ENCODE measurements at places on chromosomes 5 and 9.

DNA sequence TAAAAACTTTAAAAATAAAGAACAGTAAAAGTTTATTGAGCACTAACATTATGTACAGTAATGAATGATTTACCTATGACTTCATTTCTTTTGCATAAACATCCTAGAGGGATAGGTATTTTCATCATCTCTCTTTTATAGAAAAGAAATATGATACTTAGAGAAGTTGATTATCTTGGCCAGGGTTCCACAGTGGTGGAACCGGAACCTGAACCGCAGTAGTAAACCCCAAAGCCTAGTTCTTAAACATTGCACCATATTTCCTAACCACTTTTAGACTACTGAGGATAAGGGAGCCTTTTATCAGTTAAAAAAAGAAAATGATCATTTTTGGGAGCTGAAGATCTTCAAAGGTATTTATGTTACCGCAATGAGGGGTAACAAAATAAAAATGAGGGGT lies 205.7 kb upstream of the SGCD start:
- DNase-seq, result no peak

DNA sequence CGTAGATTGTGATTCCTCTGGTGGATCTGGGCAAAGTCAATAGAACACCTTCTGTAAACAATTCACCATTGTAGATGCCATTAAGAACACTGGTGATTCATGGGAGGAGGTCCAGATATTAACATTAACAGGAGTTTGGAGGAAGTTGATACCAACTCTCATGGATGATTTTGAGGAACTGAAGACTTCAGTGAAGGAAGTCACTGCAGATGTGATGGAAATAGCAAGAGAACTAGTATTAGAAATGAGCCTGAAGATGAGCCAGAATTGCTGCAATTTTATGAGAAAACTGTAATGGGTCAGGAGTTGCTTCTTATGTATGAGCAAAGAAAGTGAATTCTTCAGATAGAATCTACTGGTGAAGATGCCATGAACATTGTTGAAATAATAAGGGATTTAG lies 26.9 kb downstream of the TCERG1 start:
- no peak for DNase-seq

DNA sequence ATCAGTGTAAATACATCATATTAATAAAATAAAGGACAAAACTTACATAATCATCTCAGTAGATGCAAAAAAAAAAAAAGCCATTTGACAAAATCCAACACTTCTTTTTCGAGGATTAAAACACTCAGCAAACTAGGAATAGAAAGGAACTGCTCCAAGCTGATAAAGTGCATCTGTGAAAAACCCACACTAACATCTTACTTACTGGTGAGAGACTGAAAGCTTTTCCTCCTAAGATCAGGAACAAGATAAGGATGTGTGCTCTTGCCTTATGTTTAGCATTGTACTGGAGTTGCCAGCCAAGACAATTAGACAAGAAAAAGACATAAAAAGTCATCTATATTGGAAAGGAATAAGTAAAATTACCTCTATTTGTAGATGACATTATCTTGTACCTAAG lies 120.2 kb upstream of the SAP30L start:
- DNase-seq, result no peak

- no peak for DNase-seq
Measured at GRCh38 chr9:98575379-98576346, 133.1 kb downstream of the GABBR2 start.

DNA sequence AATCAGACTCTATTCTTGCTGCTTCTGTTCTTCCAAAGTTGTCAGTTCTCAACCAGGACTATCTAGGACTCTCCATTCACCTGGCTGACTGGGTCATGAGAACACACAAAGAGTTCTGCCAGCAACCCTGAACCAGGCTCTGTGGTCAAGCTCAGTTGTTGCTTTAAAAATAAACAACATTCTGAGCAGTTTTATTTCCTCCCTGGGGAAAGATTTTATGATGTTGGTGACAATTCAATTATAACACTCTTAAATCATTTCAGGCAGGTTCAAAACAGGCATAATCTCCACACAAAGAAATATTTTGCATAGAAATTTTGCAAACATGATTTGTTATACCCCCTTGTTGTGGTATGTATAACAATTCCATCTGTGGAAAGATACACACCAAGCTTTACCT lies 36.0 kb downstream of the FTMT start:
- DNase-seq, result no peak

GRCh38 chr5:141910271-141910673 lies 13.4 kb upstream of the DELE1 start:
- DNase-seq, result no peak

DNA sequence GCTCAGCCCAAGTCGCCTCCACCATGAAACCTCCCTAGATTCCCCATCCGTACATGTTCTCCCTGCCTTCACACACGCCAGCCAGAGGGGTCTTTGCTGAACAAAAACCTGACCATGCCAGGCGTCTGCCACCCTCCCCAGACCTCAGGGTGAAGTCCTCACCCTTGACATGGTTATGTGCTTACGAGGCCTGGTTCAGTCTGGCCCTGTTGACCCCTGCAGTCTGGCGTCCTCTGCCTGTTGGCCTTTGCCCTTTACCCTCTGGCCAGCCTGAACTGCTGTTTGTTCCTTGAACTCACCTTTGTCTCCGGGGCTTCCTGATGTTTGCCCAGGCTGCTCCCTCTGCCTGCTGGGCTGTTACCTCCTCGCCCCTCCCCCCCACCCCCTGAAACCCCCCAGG lies 29.8 kb downstream of the NCS1 start:
- DNase-seq, result no peak

DNA sequence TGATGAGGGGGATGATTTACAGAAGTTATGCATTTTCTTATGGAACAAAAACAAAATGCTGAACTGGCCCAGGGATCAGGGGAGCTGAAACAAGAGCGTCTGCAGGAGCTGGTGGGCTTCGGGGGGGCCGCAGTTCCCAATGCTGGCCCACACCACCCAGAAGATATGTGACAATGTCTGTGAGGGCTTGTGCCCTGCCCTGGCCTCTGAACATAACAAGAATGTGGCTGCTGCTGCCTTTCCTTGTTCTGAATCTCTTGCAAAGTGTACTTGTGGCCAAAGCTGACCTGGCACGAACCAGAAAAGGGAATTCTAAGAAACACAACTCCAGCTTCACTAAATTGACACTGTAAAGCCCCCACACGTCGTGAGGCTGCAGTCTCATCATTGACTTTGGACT lies 66.7 kb downstream of the SEC61B start:
- DNase-seq, result no peak

DNA sequence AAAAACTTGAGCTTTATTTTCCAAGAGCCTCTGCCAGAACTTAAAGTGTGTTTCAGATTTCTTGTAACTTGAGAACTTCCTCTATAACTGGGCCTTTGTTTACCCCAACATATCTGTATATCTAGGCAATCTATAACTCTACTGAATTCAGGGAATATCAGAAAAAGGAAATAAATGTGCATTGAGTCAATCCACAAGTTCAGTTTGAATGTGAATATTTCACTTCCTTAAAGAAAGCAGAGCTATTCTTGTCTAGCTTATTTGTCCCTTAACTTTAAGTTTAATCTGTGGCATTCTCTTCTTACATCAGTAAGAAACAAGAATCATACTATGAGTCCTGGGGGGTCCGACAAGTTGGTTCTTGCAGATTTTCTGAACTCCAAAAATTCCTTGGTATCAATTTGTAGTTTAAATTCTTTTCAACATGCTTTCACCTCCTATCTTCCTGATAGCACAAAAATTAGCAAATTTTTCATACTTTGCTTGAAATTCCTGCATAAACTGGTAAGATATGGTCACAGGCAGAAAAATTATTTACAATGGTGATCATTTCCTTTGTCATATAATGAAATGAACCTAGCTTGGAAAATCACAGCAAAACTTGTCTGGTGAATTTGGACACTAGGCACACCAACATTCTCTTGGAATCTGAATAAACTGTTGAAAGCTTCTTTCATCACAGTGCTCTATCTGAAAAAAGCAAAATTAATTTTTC lies 19.8 kb upstream of the ITGA1 start:
- DNase-seq, result no peak

GRCh38 chr9:95506678-95507463 lies 9.9 kb downstream of the PTCH1 start:
- no peak for DNase-seq

DNA sequence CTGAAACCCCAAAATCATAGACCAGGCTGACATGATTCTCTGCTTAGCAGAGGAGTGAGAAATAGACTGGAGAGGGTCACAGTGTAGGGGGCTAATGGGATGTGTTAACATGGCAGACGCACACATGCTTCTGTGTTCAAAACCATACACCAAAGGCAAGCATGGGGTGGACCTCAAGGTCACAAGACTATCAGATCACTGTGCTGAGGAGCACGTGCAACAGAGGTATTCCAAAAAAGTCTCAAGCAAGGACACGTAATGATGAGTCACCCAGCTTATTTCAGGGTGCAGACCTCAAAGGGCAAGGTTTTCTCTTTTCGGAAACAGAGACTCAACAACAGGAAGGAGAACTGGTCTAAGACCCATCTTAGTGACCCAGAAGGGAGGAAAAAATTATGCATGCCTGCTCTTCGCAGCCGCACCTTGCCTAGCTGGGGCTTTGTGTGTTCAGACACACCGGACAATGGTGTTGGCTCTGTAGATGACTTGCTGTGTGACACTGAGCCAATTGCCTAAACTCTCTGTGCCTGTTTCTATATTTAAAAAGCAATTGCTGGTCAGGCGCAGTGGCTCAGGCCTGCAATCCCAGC lies 20.3 kb downstream of the WHRN start:
- DNase-seq, result peak; percentile 10

- DNase-seq, result no peak
Measured at GRCh38 chr5:97488126-97488668, 305.1 kb upstream of the RIOK2 start.

- DNase-seq, result no peak
Measured at GRCh38 chr5:143427122-143427735, 23.7 kb upstream of the NR3C1 start.

DNA sequence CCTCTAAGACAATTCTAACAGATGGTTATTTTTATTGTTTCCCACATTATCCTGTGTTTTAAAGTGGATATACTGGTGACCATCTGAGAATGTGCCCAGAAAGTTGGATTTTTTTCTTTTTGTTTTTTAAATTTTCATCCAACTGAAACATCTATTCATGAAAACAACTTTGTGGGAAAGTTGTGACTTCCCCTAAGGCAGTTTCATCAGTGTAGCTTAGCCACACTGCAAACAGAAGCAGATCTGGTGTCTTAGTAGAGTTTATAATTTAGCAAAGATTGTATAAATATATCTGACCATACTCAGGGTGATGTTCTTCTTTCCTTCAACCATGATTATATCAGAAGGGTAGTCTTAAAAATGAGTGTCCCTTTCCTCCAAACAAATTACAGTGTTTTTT lies 1241.3 kb downstream of the MAT2B start:
- DNase-seq, result no peak

DNA sequence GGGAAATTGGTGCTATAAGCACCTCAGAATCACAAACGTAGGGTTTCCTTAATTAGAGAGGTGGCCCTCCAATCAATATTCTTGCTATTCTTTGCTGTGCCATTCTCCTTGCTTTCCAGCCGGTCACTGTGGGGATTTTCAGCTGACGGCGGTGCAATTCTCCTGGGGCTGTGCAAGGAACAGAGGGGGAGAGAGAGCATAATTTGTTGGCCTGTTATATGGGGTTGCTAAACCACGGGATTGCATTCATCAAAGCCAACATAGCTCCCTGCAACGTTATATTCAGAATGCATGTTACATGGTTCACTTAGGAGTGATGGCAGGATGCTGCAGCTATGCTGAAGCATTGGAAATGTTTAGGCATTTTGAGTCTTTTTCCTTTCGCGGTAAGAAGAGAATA lies 441.3 kb upstream of the CLINT1 start:
- no peak for DNase-seq

DNA sequence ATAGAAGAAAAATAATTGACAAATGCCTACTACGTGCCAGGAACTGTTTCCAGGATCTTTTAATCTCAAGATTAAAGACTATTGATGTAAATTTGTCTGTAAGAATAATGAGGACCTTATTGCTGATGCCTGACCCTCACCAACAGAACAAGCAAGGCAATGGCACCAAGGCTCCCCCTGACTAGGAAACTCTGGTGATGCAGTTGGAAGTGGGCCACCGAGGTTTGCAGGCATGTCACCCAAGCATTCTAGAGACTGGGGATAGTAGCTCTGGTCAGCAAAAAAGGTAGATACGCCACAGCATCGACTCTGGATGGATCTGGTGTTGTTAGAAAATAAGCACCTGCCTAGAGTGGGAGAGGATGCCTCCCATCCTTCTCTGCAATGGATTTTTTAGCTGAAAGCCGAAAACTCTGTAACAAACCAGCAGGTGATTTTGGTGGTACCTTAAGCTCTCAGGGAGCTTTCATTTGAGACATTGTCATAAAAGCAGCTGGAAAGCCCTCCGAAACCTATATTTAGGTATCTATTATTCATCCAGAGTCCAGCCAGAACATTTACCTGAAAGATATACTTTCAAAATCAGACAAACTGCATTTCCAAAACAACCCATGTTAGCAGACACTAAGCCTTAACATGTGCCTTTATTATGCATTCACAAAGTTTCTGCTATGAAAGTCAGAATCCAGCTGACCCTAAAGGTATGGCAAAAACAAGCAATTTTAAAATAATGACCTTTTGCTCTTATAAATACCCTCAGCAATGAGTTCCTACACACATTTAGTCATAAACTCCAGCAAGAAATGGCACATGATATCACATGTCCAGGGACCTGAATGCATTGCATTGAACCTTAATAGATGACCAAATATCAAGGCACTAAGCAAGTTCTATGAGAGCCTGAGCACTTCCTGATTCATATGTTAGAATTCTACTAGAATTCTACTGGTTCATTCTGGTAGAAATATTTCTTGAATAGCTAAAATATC lies 308.4 kb downstream of the PDE4D start:
- no peak for DNase-seq

- DNase-seq, result no peak
Measured at GRCh38 chr5:149756354-149756753, 26.2 kb downstream of the PPARGC1B start.

DNA sequence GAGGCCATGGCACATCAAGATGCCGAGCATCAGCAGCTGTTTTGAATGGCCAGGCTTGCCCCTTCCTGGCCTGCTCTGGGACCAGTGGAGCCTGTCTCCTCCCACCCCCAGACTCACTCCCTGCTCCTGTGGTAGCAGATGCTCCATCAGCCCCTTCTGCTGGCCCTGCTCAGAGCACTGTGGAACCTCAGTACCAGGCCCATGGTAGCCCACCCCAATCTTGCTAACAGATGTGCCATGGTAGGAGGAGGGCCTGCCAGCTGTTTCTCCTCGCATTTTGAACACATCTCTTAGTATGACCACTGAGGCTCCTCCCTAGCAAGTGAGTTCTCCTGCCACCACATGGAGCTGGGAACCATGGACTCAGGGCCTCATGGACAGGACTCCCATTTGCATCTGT lies 29.5 kb downstream of the COL27A1 start:
- no peak for DNase-seq

DNA sequence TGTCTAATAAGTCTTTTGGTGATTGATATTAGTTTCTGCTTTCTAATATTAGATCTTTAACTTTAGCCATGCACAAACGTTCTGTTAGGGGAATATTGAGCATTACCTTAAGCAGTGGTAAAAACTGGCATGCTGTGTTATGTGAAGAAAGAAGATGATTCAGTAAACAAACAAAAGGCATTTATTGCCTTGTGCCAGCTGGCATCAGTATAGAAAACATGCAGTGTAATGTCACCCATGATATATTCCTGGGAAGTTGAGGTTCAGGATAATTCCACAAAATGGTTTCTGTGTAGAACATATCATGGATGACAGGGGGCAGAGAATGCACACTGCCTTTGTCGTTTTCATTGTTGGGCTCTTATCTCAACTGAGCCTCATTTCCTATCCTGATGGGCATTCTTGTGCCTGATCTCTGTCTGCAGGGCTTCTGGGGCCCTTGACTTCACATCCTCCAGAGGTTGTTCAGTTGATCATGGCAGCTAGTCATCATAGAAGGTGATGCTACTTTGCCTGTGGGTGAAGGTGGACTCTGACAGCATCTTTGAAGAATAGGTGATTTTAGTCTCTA lies 24.2 kb downstream of the LRRTM2 start:
- DNase-seq, result no peak
